ENCODE measurements at places on chromosomes 4 and X. TPM values are rescaled to one million over a fixed set of nuclear protein-coding genes. Genes with fewer than 3 reads are reported as not detected.

The SERPINA7 gene
- not detected for total RNA-seq

The SULT1B1 gene
- total RNA-seq, result 0.52 TPM

The MAOA gene
- total RNA-seq, result 12.5 TPM

The IL13RA2 gene
- total RNA-seq, result 1.3 TPM

The TCEAL6 gene
- not detected for total RNA-seq

The GABRQ gene
- not detected for total RNA-seq

The FGFBP2 gene
- not detected for total RNA-seq

The FGD1 gene
- 10.9 TPM for total RNA-seq

The FAM114A1 gene
- total RNA-seq, result 215 TPM

The FMR1NB gene
- total RNA-seq, result not detected

The GPR82 gene
- not detected for total RNA-seq

The C4orf51 gene
- not detected for total RNA-seq

The CSAG1 gene
- total RNA-seq, result not detected

The GABRG1 gene
- not detected for total RNA-seq

All from epithelial cell of alveolus of lung (primary cell).